ENCODE measurements at places on chromosomes 2 and 18.

- DNase-seq = no peak
These were observed 100.8 kb downstream of the OSBPL6 start for GRCh38 chr2:178295115-178295514.

GRCh38 chr18:63578357-63578958, 8.7 kb upstream of the SERPINB13 start:
- no peak for DNase-seq

DNA sequence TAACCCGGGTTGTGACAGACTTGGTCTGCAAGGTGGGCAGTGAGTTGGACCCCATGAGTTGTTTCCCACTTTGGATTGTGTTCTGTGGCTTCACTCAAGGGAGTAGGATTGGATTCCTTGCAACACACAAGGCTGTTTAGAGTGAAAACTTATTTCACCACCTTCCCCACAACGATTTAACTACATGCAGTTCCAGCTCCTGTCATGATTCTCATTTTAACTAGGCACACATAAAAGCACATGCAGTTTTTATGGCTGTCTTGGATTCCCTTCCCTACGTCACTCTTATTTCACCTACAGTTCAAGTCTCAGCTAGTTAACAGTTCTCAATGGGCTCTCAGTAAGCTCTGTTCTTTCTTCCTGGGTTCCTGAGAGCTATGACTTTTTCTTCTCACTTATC, 15.9 kb downstream of the EFEMP1 start:
- DNase-seq = no peak

- DNase-seq = no peak
These were observed 97.0 kb downstream of the TFCP2L1 start for GRCh38 chr2:121187982-121188411.

DNA sequence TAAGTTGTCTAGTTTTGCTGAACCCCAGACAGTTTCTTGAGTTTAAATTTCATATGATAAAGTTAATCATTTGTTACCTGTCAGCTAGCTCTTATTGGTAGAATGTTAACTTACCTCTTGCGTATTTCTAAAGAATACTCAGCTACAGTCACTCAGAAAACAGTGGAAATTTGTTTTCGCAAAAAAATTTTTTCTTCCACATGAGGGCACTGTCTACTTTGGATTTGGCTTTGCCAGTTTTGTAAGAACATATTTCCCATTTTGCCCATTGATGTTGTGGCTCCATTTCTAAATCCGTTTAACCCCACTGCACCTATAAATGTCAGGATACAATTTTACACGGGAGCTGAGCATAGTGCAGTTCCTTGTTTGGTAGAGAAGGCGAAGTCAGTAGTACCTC, 19.1 kb upstream of the GCFC2 start:
- no peak for DNase-seq

GRCh38 chr2:240252191-240252871, 111.9 kb upstream of the OTOS start:
- no peak for DNase-seq

Data from activated T-helper 1 cell treated with anti-CD3 and anti-CD28 coated beads, Interleukin-2, amount 50 U/mL, for 16 hours (primary cell).